ENCODE measurements at places on chromosomes 11 and 22. TPM values are rescaled to one million over a fixed set of nuclear protein-coding genes. Genes with fewer than 3 reads are reported as not detected.

DNA sequence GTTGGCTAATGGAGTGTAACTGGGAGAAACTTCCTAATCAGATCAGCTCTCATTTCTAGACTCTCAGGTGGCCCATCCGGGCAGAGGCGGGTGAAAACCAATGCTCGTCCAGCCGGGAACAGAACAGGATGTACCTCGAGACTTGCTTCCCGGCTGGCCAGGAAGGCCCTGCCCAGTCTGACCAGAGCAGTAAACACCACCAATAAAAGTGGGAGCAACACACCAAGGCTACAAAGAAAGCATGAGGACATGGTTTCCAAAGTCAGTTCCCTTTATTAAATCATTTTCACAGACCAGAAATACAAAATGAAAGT, 940 bp upstream of the TNKS1BP1 start:
- DNase-seq, result no peak

DNA sequence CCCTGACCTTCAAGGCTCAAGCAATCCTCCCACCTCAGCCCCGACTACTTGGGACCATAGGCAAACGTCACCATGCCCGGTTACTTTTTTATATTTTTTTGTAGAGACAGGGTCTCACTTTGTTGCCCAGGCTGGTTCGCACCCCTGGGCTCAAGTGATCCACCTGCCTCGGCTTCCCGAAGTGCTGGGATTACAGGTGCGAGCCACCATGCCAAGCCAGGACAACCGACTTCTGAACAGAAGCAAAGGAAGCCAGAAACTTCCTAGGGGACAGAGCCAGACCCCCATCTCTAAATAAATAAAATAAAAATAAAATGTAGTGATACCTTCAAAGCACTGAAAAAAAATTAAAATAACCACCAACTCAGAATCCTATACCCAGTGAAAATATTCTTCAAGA, 26.4 kb downstream of the C11orf58 start:
- DNase-seq, result no peak

DNA sequence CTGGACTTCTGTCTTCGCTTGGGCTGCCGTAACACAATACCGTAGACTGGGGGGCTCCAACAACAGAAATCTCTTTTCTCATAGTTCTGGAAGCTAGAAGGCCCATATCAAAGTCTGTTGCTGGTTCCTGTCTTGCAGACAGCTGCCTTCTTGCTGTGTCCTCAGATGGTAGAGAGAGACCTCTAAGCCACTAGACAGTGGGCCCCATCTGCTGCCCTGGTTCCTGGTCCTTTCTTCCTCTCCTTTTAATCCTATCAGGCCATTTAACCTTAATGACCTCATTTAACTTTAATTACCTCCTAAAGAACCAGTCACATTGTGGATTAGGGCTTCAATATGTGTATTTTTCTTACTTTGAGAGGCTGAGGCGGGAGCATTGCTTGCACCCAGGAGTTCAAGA, 9.4 kb downstream of the CEP164 start:
- DNase-seq, result no peak

Gene MYO7A
- total RNA-seq, result 1.8 TPM

Gene RAD9A
- total RNA-seq, result 49.8 TPM
